ENCODE measurements at places on chromosomes 1 and 21. TPM values are rescaled to one million over a fixed set of nuclear protein-coding genes. Genes with fewer than 3 reads are reported as not detected.

Gene CHIA
- not detected for total RNA-seq

Gene BNIPL
- total RNA-seq: 1.5 TPM

Gene TFF2
- total RNA-seq: not detected

Gene LRRC38
- total RNA-seq: not detected

Gene WNT2B
- 0.52 TPM for total RNA-seq

Gene PRDX1
- total RNA-seq: 1,108 TPM

Gene RPE65
- not detected for total RNA-seq

Gene PGLYRP3
- not detected for total RNA-seq

Gene AMIGO1
- 2.3 TPM for total RNA-seq

Gene ADAMTS5
- not detected for total RNA-seq

Gene DHX9
- total RNA-seq: 374 TPM

Gene OR10Z1
- not detected for total RNA-seq

Gene TNFRSF9
- 1.4 TPM for total RNA-seq

Gene GIPC2
- total RNA-seq: 0.07 TPM

Gene SPRR1B
- total RNA-seq: not detected

Gene PLCH2
- total RNA-seq: 0.13 TPM

Gene SEMA4A
- 0.92 TPM for total RNA-seq

Gene S100A12
- total RNA-seq: not detected

Gene COL9A2
- 5.9 TPM for total RNA-seq

Gene PPIH
- total RNA-seq: 79.0 TPM

Gene TNFSF4
- total RNA-seq: 0.20 TPM

Gene FAM177B
- not detected for total RNA-seq

Gene LRRC7
- 0.07 TPM for total RNA-seq

Gene TEDDM1
- not detected for total RNA-seq

Gene TMEM240
- 6.8 TPM for total RNA-seq

Gene ADCY10
- 0.44 TPM for total RNA-seq

Gene GRIK3
- 0.17 TPM for total RNA-seq

Gene FAM229A
- 4.7 TPM for total RNA-seq

Gene LGR6
- total RNA-seq: not detected

Gene F13B
- not detected for total RNA-seq

Gene GPR52
- 0.90 TPM for total RNA-seq

Gene KRTAP20-4
- total RNA-seq: not detected

Gene SH3D21
- total RNA-seq: 2.9 TPM

Gene PIGC
- total RNA-seq: 23.6 TPM

Gene RAD54L
- 49.0 TPM for total RNA-seq

Gene NGF
- total RNA-seq: 0.47 TPM

Gene LRRIQ3
- 0.33 TPM for total RNA-seq

Gene PLA2G4A
- 34.4 TPM for total RNA-seq

Gene SLC44A3
- not detected for total RNA-seq

Gene S100A1
- not detected for total RNA-seq

Gene OXCT2
- not detected for total RNA-seq

Gene VTCN1
- not detected for total RNA-seq

Gene OR2L3
- total RNA-seq: not detected

Gene MRAP
- total RNA-seq: not detected

Gene TOMM20
- 74.0 TPM for total RNA-seq

Gene MCOLN3
- 1.6 TPM for total RNA-seq

Gene GGPS1
- 26.8 TPM for total RNA-seq

Gene SLC26A9
- not detected for total RNA-seq

Gene NEK2
- total RNA-seq: 48.8 TPM

Gene KRTAP12-2
- total RNA-seq: 1.8 TPM

Gene CEP350
- 42.2 TPM for total RNA-seq

Gene FMO4
- 2.1 TPM for total RNA-seq

Gene DCST1
- not detected for total RNA-seq

Gene FABP3
- total RNA-seq: 0.66 TPM

Gene OR2M7
- total RNA-seq: not detected

Gene MXRA8
- 0.73 TPM for total RNA-seq

Gene FCN3
- not detected for total RNA-seq
